PC-9 (cell line): ENCODE measurements at places on chromosomes 2 and 18.
A peak's percentile ranks its signal among the peaks of the same experiment; 100 is the strongest.

DNA sequence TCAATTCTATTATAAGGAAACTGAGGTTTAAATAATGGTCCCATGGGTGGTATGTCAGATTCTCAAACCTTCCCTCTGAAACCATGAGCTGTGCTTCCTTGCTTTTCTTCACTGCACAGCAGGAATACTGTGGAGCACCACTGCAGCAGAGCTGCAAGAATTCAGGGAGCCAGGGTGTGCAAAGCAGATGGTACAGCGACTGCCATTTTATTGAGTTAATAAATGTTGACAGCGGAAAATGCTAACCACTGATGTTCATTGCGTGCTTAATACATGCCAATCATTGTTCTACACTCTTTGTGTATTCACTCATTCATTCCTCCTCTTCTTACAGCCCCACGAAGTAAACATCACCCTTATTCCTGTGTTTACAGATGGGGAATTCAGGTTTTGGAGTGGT lies 152.2 kb upstream of the THSD7B start:
- no peak for DNase-seq

GRCh38 chr2:16016282-16016681 lies 75.9 kb downstream of the MYCN start:
- DNase-seq: no peak

- DNase-seq: no peak
Measured at GRCh38 chr2:131658769-131659131, 131.1 kb downstream of the CCDC74A start.

DNA sequence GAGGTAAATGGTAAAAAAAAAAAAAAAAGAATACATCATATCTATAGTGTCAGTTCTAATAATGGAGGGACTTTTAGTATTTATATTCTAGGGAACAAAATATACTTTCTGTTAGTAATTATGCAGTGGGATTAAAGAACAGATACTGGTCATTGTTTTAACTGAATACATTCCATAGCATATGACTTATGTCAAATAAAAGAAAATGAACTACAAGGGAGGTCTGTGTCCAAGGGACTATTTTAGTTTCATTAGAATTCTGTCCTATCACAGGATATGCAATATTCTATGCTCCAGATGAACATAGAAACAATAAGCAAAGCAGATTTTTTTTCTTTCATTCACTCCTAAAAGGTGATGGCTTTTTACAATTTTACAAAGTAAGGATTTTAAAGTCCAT lies 154.2 kb upstream of the ZEB2 start:
- no peak for DNase-seq

DNA sequence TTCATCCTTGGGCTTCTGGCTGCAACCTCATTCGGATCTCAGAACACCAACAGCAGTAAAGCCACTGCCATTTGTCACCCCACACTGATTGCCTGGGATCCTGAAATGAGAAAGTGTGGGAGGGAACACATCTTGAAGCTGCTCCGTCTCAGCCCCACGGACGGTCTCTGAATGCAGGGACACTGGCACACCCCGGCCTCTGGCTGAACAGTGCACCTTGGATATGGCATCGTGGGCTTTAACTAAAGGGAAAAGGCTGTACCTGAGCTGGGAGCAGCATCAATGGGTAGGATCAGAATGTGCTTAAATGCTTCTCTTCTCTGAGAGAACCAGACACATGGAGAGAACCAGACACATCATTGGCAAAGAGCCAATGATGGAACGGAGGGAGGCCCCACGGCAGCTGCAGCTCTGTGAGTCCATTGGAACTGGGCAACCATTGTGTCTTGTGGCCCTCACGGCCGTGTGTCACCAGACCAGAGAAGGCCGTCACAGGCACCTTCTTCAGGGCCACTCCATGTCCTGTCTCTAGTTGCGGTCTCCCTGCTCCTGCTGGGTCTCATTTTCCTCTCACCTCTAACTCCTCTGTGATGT lies 193.4 kb upstream of the MYT1L start:
- no peak for DNase-seq

DNA sequence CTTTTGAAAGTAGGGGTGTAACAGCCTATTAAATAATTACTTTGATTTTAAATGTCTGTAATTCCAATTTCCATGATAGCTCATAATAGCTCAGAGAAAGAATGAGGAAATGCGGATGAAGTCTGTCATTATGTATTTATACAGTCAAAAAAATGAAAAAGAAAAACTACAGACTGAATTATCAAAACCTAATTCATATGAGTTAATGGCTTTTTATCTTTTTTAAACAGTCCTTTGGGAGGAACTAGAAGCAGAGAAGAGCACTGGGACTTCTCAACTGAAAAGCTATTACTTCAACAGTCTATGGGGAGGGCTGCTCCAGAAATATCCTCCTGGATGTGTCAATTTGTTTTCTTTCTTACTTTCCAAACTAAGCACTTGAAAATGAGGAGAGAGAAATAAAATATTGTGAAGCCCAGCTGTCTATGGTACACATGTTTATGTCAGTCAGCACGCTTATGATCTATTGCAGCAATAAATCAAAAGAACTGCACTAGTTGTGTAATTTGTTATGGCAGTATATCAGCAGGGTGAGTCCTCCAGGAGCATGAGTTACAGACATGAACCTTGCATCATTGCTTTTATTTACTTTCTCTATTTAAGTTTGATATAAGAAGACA lies 1550.2 kb downstream of the LRP1B start:
- DNase-seq: no peak

GRCh38 chr2:19494241-19494640 lies 135.8 kb upstream of the OSR1 start:
- DNase-seq: no peak

GRCh38 chr2:88832311-88832991 lies 141.0 kb downstream of the RPIA start:
- DNase-seq: no peak

DNA sequence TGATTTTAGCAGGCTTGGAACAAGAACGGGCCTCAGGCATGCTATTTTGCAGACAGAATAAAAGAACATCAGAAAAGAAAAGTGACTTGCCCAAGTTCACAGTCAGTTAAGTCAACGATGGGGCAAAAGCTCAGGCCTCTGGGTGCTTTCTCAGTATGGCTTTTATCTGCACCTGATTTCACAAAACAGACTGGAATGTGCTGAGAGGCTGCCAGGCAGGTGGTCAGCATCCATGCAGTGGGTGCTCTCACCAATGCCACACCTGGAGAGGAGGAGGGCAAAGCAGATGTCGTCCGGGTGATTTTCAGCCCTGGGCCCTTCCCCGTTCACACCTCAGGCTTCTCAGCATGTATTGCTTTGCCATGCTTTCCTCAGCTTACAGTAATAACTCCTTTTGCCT lies 854.6 kb downstream of the RNF144A start:
- DNase-seq: no peak

DNA sequence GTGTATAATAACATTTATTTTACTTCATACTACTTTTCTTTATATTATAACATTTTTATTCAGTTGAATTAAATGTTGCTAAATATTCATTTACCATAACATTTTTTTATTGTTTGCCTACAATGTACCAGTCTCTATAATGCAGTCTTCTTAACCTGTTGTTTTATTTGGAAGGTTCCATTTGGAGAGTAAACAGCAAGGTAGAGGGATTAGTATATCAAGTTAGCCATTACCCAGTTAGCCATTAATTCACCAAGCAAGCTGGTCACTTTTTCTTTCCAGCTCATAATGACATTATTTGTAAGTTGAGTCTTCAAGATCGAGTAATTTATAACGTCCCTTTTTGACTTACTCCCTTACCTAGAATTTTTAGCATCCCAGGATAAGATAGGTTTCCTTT lies 29.7 kb upstream of the NT5C1B start:
- no peak for DNase-seq

GRCh38 chr2:101467306-101467705 lies 7.6 kb downstream of the RFX8 start:
- no peak for DNase-seq

DNA sequence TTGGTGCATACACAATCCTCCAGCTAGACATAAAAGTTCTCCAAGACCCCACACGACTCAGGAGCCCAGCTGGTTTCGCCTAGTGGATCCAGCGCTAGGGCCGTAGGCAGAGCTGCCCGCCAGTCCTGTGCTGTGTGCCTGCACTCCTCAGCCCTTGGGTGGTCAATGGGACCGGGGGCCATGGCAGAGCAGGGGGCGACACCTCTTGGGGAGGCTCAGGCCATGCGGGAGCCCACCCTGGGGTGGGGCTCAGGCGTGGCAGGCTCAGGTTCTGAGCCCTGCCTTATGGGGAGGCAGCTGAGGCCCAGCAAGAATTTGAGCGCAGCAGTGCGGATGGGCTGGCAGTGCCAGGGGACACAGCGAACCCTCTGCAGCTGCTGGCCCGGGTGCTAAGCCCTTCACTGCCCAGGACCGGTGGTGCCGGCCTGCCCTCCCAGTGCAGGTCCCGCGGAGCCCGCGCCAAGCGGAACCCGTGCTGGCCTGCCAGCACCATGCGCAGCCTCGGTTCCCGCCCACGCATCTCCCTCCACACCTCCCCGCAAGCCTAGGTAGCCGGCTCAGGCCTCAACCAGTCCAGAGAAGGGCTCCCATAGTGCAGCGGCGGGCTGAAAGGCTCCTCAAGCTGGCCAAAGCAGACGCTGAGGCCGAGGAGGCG lies 1566.6 kb upstream of the SLC39A10 start:
- DNase-seq: no peak

GRCh38 chr2:119960821-119961220 lies 52.1 kb upstream of the EPB41L5 start:
- no peak for DNase-seq

- DNase-seq: no peak
Measured at GRCh38 chr2:47725808-47726207, 57.1 kb upstream of the MSH6 start.

- no peak for DNase-seq
Measured at GRCh38 chr2:101717071-101717845, 19.8 kb downstream of the MAP4K4 start.

GRCh38 chr2:151374436-151374835 lies 17.0 kb downstream of the TNFAIP6 start:
- DNase-seq: no peak

- no peak for DNase-seq
Measured at GRCh38 chr2:43025709-43026295, 200.6 kb downstream of the ZFP36L2 start.

GRCh38 chr2:85272357-85272756 lies 55.4 kb downstream of the TGOLN2 start:
- DNase-seq: no peak

GRCh38 chr2:65386989-65387388 lies 45.4 kb downstream of the SPRED2 start:
- DNase-seq: no peak

GRCh38 chr2:15916336-15916735 lies 24.0 kb upstream of the MYCN start:
- no peak for DNase-seq

DNA sequence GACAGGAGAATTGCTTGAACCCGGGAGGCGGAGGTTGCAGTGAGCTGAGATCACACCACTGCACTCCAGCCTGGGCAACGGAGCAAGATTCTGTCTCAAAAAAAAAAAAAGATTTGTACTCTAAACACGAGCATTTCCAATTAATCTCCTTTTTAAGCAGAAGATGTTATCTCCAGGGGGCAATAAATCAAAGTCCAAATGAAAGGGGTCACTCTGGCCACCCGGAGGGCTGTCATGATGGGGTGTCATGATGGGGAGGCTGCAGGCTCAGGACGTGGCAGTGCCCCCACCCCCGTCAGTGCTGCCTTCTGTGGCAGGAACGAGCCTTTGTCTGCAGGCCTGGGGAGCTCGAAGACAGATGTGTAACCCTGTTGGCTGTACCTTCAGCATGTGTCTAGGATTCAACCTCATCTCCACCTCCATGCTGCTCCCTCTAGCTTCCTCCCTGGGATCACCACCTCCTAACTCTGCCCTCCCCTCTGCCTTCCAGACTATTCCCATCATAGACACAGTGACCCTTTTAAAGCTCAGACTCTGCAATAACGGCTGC lies 76.9 kb upstream of the YWHAQ start:
- no peak for DNase-seq

- DNase-seq: no peak
Measured at GRCh38 chr18:55322178-55322735, 265.7 kb downstream of the TCF4 start.

DNA sequence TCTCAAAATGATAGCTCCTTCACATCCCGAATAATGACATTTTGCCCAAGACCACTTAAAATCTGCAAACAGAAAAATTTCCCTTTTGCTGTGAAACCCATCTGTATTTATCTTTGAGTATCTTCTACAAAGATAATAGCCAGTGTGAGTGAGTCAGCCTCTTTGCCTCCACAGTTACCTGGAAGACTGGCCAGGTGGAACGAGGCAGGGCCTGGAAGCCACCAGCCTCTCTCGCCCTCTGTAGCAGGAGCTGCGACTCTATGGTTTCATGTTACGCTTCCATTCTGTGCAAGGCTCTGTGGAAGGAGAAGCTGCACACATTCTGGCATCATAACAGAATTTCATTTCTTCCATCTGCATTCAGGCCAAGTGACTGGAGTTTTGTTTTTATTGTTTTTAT lies 9.5 kb downstream of the ELP2 start:
- DNase-seq: no peak

DNA sequence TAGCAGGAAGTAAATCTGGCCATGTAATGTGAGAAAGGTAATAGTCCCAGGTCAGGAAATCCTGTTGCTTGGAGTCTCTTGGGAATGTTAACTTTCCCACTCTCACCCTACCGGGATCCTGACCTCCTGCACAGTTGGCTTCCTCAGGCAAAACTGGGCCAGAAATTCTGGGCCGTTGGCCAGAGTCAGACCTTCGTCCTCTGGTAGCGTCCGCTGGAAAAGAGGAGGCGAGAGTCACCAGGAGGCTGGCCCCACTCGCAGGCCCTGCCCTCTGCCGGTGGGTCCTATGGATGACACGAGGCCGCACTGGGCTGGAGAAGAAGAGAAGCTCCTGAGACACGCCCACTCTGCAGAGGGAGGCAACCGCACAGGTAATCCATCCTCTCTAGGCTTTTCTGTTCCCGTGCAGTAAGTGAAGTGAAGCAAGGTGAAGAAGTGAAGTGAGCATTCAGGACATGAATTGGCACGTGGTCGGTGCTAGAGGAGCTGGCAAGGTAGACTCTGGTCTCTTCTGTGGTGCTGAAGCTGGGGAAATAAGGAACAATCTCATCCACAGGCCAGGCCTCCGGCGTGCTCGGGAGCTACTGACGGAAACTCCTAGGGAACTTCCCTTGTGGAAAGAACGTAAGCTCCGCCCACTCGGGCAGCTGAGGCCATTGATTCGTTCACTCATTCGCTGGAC lies 182.7 kb upstream of the GLI2 start:
- DNase-seq: peak; percentile 90

- DNase-seq: no peak
Measured at GRCh38 chr2:69141061-69141460, 128.1 kb downstream of the ANTXR1 start.

GRCh38 chr2:55672630-55673029 lies 21.0 kb downstream of the PNPT1 start:
- no peak for DNase-seq

GRCh38 chr2:71906357-71906973 lies 241.2 kb downstream of the CYP26B1 start:
- DNase-seq: no peak

GRCh38 chr2:182522405-182522896 lies 95.6 kb upstream of the PDE1A start:
- no peak for DNase-seq

GRCh38 chr18:58362027-58362575 lies 266.8 kb downstream of the ALPK2 start:
- no peak for DNase-seq

GRCh38 chr2:165682546-165682945 lies 111.5 kb downstream of the GALNT3 start:
- DNase-seq: no peak
